ENCODE measurements at places on chromosomes 6 and 20.
A peak's percentile ranks its signal among the peaks of the same experiment; 100 is the strongest.

- no peak for DNase-seq
Observed at GRCh38 chr6:132751828-132752227, 5.9 kb downstream of the VNN2 start.

DNA sequence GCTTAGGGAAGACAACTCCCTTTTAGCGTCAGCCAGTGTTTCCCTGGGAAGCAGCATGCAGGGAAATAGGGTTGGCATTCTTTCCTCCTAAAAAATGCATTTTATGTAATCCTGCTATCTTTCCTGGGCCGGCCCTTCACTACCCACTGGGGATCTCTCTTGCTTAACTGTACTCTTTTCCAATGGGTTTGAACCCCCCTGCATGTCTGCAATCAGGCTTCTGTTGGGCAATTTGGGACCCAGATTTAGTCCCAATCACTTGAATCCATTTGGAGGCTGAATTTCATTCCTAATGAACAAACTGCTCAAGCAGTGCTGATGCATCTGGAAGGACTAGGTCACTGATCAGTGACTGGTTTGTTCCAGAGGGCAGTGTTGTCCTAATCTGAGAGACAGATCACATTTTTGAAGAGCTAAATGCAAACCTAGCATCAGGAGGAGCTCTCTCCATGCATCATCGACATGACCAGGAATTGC, 152.0 kb downstream of the TSHZ2 start:
- DNase-seq = no peak

GRCh38 chr6:90463359-90463758, 123.5 kb downstream of the MAP3K7 start:
- no peak for DNase-seq

DNA sequence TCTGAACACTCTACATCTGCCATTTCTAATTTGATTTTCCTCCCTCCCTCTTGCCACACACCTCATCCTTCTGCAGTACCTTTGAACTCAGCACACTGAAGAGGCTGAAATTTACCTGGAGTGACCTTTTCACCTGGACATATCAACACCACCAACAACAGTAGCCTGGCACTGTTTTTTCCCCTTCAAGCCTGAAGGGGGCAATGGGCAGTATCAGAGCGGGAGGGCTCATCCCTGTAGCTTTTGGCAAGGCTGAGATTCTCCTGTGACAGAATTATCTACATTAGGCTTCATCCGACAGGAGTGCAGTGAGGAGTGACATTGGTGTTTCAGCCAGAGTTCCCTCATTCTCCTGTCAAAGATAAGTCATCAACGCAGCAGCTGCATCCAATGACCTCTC, 312.8 kb upstream of the SPTLC3 start:
- DNase-seq = no peak

- DNase-seq = no peak
Observed at GRCh38 chr6:127865108-127865507, 35.8 kb downstream of the THEMIS start.

GRCh38 chr6:52667572-52667971, 3.3 kb upstream of the TMEM14A start:
- DNase-seq = no peak

DNA sequence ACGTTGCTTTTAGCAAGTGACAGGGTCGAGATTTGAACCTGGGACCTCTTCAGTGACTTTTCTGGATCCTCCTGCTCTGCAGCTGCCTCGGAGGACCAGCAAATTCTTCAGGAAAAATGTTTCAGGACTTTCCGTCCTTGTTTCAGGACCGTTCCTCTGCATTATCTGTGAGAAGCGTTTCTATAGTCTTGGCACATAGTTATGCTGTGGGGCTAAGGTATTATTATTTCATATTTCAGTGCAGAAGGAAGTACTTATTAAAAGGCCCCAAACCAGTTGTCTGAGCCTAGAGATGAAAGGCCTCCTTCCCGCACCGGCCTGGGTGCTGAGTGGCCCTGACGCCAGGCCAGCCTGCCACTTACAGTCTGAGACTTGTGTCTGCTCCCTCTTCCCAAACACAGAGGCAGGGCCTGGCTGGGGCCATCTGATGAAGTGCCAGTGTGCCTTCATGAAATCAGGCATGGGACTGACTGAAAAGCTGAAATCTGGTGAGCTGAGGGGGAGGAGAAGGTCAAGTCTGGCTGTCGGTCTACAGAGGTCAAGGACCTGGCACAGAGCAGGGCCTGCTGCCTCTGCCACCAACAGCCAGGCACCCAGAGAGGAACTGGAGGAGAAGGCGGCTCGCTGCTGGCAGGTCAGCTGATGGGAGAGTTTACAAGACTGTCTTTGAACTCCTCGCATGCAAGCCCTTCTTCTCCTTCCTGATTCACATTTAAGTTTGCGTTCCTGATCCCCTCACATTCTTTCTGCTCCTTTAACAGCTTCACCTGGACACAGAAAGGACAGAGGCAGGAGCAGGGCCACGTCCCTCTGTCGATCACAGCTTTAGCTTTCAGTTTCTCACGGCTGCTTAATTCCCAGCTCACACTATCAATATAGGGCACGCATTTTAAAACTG, 8.9 kb upstream of the QKI start:
- DNase-seq = no peak

- DNase-seq = no peak
Observed at GRCh38 chr6:39952167-39952566, 17.9 kb upstream of the MOCS1 start.

GRCh38 chr6:160978141-160978901, 13.2 kb upstream of the MAP3K4 start:
- no peak for DNase-seq

- DNase-seq = no peak
Observed at GRCh38 chr6:20919677-20920385, 385.6 kb downstream of the CDKAL1 start.

DNA sequence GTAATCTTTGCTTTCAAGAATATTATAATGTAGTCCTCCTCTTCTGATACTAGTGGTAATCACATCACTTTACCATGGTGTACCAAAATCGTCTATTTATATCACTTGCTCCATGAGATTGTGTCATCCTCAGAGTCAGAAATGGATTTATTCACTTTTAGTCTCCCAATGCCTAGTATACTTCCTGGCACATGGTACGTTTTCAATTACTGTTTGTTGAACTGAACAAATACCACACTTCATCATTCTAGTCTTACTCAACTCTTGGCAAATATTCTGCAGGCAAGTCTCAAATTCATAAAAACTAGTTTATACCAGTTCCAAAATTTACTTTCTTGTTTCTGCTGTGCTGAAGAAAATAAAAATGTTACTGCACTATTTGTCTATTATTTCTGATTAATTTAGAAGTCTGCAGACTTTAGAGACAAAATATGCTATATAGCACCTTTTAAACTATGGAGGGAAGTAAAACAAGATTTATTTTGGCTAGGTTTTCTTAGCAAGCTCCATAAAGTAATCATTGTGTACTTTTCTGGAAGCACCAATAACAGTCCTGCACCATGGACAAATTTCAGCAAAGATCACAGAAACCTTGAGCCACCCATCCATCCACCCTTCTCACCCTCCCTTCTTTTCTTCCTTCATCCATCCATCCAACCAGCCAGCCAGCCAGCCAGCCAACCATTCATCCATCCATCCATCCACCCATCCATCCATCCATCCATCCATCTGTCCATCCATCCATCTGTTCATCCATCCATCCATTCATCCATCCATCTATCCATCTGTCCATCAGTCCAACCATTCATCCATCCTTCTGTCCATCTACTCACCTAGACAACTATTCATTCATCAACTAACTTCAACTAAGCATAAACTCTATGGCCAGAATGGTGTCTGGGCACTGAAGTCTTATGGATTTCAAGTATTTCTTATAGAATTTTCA, 102.1 kb upstream of the STMND1 start:
- no peak for DNase-seq

GRCh38 chr6:137950581-137950980, 83.5 kb downstream of the TNFAIP3 start:
- DNase-seq = no peak

GRCh38 chr6:52254731-52255378, 10.6 kb upstream of the IL17F start:
- no peak for DNase-seq

DNA sequence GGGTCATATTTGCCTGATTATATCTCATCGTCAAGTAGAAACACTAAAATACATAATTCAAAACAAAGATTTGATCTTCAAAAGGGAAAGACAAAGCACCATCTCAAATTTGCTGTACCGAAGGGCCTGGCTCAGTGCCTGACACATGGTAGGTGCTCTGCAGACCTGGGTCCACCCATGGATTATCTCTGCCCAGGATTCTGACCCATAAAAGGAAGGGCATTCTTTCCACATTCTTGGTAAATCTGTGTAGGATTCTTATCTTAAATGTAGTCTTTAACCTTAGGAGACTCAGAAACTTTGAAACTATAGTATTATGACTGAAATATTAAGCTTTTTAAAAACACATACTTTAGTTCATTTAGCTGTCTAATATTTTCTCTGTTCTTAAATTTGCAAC, 274.1 kb upstream of the FLRT3 start:
- DNase-seq = no peak

DNA sequence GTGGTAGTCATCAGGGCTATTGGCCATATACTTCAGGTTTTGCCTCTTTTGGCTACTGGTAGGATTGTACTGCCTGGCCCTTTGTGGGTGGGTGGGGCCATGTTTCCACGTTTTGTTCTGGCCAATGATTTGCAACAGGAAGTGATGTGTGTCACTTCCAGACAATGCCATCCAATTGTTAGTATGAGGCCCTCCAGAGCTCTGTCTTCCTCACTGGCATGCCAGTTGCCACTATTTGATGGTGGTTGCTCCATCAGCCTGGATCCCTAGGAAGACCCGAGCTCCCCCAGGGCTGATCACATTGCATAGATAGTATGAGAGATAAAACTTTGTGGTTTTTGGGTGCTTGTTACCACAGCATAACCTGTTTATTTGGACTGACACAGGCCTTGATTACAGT, 7.7 kb upstream of the LRRN4 start:
- DNase-seq = no peak

- DNase-seq = no peak
Observed at GRCh38 chr6:38773338-38773737, 58.2 kb downstream of the DNAH8 start.

DNA sequence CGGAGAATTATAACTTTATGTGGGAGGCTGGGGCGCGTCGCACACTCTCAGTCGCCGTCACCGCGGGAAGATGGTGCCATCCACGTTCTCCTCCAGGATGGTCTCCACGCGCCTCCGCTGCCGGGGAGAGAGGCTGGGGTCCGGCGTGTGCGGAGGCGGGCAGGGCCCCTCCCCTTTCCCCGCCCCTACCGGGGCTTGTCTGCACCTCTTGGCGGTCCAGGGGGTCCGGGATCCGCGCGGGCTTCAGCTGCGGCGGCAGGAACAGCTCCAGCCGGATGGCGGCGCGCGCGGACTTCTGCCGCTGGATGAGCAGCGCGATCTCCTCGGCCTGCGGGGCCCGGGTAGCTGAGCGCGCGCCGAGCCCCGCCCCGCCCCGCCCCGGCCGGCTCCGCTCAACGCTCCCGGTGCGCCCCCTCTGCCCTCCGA, 807 bp downstream of the LKAAEAR1 start:
- peak; percentile 18 for DNase-seq

- DNase-seq = no peak
Observed at GRCh38 chr6:37371154-37372083, 17.6 kb downstream of the RNF8 start.

- no peak for DNase-seq
Observed at GRCh38 chr6:35087361-35088280, 53.5 kb downstream of the TCP11 start.

DNA sequence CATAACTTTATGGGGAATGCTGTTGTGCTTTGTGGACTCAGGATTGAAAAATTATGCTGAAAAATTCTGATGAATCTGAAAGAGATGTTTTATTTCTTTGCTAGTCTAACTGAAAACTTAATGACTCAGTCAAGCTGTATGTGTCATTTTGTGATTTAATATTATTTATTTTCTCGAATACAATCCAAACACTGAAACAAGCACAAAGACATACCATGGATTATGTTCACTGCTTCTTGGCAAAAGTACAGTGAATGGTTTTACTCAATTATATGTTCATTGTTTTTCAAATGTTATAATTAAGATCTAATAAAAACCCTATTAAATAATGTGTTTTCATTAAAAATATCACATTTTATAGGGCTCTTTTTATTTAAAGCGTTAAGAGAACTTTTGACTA, 330.6 kb upstream of the EPHA7 start:
- no peak for DNase-seq

DNA sequence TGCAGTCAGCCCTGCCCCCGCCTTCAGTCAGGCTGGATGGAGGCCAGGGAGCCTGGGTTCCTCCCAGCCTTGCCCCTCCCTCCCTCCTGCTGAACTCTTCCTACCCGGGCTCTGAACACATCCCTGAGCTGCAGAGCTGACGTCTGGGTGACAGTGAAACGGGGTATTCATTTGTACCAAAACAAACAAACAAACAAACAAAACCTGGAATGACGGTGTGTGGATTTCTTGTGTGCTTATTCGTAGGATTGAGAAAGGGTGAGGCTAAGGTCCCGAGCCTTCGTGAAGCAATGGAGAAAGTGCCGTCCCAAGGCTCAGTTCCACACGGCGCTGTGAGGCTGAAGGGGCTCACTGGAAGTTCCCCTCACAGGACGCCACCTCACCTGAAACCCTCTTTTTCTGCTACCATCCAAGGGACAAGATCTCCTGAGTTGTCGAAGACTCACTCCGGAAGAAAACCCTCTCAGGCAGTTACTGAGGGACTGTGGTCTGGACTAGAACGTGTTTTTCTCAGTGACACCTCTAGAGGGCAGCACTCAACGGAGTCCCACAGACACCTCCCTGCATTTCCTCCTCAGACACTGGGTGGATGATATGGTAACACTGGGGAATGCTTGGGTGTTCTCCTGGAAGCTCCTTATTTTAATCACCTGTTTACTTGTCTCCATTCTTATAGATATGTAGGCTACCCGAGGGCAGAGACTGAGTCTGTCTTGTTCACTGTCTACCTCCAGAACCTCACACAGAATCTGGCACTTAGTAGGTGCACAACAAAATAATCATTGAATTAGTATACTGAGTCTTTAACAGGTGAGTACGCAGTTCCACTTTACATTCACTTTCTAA, 27.3 kb downstream of the GSTA3 start:
- DNase-seq = peak; percentile 32

- no peak for DNase-seq
Observed at GRCh38 chr6:169183233-169183632, 70.4 kb downstream of the THBS2 start.

- no peak for DNase-seq
Observed at GRCh38 chr6:72260489-72260888, 361.4 kb upstream of the KCNQ5 start.

DNA sequence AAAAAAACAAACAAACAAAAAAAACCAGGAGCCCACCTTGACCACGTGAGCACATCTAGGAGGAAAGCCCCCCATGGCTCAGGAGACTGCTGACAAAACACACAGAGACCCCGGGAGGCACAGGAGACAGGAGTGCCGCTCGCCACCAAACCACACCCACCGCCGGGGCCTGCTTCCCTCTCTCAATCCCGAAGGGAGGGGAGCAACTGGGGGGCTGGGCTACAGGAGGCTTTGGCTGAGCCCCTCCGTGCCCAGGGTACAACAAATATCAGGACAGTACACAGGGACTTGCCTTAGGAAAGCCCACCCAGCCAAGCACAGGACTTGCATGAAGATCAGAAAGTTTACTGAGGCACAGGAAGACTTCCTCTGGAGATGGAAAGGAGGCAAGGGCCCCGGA, 102.5 kb downstream of the TAF4 start:
- DNase-seq = no peak

- no peak for DNase-seq
Observed at GRCh38 chr6:168700880-168701279, 259.9 kb downstream of the SMOC2 start.

All from activated naive CD8-positive, alpha-beta T cell treated with anti-CD3 and anti-CD28 coated beads, Interleukin-2, amount 50 U/mL, for 16 hours (primary cell).